Left lung (tissue), 14 donors: ENCODE measurements at places on chromosomes 2 and 18.
A peak's percentile ranks its signal among the peaks of the same experiment; 100 is the strongest.

DNA sequence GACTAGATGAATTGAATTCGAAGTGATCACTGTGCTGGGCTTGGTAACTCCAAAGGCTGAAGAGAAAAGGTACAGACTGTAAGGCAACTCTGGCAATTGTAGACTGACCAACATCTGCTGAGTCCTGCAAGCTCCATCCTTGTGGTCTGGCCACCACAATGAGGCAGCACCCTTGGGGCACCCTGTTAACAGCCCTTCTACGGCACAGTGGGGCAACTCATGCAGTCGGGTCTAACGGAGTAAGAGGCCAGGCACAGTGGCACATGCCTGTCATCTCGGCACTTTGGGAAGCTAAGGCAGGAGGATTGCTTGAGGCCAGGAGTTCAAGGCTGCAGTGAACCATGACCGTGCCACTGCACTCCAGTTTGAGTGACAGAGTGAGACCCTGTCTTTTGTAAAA is 126.8 kb downstream of the ZAP70 start:
- no peak for DNase-seq

DNA sequence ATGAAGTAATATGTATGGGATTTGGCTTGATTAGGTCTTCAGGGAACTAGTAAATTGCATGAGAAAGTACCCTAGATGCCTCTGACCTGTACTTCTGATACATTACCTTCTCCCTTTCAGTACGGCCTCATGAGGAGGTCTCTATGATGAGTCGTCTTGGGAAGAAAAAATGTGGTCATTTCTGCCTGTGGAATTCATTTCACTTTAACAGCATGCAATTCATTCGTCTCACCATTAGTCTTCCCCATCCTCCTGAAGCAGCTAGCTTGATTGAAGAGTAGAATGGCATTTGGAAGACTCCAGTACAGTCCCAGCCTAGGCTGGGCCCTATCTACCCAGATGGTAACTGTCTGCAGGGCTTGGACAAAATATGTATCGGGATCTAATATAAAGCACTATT is 52.2 kb downstream of the TMX3 start:
- DNase-seq: no peak

- no peak for DNase-seq
Measured at GRCh38 chr18:67728364-67728763, 211.8 kb upstream of the DSEL start.

- peak; percentile 41 for DNase-seq
Measured at GRCh38 chr2:151363709-151364108, 6.3 kb downstream of the TNFAIP6 start.

DNA sequence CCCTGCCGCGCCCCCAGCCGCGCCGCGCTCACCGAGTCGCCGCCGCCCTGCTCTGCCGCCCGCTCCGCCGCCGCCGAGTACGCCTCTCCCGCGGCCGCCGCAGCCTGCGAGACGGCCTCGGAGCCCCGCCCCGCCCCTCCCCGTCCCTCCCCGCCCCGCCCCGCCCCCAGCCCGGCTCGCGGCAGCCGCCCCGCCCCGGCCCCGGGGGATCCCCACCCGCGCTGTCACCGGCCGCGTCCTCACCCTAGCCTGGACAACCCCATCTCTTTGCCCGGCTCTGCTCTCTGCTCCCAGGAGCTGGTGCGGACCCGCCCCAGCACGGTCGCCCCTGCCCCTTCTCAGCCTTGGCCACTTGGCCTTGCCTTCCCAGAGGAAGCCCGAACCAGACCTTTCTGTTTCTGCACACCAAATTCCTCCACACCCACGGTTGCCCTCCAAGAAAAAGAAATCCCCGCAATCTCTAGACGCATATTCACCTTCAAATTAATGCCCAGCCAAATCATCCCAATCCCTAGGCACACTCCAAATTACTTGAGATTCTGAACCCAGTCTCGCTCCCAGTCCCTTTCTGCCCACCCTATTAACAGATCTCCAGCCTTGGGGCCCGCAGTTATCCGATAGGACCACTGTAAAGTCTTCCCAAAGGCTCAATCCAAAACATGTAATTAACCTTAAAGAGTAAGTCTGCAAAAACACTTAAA is at the start of gene CYRIA:
CYRIA (minus strand) TSS at position 87 of the 701 bp plus-strand sequence. CDS start 77,715 bp downstream, outside the sequence.
- peak; percentile 95 for DNase-seq

DNA sequence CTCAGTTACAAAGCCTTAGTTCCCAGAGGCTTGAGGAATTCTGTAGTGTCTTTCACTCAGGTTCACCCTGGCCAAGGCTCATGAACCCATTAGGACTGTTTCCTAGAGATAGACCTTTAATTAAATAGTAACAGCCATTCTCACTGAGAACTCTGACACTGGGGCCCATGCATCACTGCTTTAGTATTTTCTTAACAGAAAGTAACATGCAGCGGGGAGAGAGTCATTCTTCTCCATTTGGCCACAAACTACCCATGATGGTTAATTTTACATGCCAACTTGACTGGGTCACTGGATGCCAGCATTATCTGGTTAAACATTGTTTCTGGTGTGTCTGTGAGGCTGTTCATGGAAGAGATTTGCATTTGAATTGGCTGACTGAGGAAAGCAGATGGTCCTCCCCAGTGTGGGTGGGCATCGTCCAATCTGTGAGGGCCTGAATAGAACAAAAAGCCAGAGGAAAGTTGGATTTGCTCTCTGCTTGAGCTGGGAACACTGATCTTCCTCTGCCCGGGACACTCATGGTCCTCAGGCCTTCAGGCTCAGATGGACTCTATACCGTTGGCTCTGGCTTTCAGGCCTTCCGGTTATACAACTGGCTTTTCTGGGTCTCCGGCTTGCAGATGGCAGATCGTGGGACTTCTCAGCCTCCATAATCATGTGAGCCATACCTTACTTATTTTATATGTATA is 5.6 kb upstream of the CPLX4 start:
- DNase-seq: no peak

DNA sequence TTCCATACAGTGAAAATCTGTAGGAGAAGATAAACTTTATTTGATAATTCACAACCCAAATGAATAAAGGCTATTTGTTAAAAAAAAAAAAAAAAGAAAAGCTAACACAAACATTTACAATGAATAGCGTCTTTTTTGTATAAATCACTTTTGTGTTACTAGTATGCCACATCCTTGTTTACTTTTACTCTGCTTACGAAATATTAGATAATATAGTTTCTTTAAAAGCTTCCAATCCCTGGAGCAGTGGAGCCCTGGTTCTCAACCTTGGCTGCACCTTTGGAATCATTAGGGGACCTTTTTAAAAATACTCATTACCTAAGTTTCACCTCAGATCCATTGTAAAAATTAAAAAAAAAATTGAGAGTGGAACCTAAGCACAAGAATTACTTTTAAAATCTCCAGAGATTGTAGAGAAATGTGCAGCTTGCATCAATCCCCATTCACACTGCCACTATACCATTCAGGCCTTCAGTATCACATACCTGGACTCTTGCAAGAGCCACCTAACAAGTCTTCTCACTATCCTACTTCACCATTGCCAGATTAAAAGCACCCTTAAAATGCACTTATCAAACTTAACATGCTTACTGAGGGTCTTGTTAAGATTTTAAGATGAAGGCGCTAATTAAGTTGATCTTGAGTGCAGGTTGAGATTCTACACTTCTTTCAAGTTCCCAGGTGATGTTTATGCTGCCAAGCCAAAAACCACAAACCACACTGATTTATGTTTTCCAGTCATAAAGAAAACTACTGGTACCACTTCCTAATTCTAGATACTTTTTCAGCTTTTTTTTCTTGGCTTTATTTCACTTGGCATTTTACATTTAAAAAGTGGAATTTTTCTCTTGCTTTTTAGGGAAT is 59.7 kb upstream of the ZC3H15 start:
- DNase-seq: no peak

DNA sequence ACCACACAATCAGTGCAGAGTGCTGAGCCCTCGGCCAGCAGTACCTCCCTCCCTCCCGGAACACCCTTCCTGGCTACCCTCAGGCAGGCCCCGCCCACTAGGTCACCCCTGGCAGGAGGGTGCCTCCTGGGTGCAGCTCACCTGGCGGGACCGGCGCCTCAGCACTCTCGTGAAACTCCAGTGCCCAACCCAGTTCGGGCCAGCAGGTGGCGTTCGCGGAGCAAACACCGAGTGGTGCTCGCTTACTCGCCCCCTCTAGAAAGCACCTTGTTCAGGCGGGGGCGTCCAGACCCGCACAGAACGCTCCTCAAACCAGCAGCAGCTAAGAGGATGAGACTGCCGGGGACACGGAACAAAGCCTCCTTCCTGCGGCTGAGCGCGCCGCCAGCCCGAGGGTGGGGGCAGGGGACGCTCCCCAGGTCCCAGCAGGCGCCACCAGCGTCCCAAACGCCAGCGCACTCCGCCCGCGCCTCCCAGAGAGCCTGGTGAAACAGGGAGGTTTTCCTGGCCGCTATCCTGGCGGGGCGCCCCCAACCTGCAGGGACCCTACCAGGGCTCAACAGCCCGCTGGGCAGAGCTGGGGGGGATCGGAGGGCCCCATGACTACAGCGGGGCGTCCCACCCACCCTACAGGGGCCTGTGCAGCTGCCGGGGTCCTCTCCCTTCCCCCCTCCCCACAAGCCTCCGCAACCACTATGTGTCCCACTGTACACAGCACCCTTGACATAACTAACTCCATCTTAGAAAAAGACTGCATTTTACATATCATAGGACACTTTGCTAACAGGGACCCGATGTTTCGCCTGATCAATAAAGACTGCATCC is 44.7 kb downstream of the MRPS5 start:
- DNase-seq: peak; percentile 91

- no peak for DNase-seq
Measured at GRCh38 chr2:188746727-188747126, 227.4 kb upstream of the COL3A1 start.

- no peak for DNase-seq
Measured at GRCh38 chr18:63454497-63454896, 22.3 kb upstream of the SERPINB5 start.

- peak; percentile 57 for DNase-seq
Measured at GRCh38 chr2:167196461-167197252, 308.4 kb downstream of the XIRP2 start.

GRCh38 chr2:8653485-8653884 is 28.4 kb upstream of the ID2 start:
- DNase-seq: no peak

DNA sequence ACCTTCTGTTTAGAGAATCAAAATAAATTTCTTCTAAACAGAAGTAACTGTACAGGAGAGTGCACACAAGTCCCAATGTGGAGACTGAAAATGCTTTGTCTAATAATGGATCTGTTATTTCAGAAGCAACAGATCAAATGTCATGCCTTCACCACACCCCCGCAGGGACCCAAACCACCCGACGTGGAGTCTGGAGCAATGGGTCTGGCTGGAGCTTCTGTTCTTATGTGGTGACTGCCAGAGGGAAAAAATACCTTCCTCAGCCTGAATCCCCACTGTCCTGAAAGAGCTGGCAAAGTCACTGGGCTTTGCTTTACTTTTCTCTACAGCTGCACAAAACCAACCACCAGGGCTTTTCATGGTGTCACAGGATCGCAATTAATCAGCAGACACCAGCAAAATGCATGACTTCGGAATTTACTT is 119.0 kb upstream of the ZFP36L2 start:
- no peak for DNase-seq

DNA sequence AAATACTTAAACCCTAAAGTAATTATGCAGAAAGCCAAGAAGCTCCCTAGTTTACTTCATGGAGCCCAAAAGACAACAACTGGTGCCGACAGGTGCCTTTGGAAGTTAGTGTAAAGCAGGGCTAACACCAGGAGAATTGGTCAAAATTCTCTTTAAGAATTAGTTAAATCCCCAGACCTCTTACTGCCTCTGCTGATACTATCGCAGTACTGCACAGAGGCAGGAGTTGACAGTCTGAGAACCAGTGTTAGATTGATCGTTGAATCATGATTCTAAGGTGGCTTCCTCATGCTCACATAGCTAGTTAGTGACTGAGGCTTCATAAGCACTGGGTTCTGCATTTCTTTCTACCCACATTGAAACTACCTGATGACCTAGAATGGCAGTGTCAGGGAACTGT is 445.0 kb downstream of the XIRP2 start:
- no peak for DNase-seq

GRCh38 chr2:46939626-46940359 is 24.2 kb upstream of the MCFD2 start:
- no peak for DNase-seq

- DNase-seq: no peak
Measured at GRCh38 chr18:3675994-3676393, 226.0 kb downstream of the TGIF1 start.

DNA sequence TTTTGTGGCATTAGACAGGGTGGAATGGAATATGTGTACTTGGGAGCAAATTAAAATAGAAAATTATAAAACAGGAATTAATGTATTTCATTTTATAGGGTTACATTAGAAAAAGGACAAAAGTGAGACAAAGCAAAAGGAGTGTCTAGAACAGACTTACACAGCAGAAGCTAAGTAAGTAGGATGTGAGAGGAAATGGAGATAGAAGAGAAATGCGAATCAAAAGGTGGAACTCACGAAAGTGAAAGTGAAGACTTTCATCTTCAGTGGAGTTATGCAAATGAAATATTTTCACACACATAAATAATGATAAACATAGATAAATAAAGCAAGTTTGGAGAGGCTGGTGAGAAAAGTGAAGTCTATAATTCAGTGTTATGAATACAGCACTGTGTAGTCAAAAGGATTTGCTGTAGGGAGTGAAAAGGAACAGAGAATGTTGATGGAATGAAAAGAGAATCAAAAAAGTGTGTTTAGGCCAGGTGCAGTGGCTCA is 94.8 kb downstream of the DLGAP1 start:
- no peak for DNase-seq

DNA sequence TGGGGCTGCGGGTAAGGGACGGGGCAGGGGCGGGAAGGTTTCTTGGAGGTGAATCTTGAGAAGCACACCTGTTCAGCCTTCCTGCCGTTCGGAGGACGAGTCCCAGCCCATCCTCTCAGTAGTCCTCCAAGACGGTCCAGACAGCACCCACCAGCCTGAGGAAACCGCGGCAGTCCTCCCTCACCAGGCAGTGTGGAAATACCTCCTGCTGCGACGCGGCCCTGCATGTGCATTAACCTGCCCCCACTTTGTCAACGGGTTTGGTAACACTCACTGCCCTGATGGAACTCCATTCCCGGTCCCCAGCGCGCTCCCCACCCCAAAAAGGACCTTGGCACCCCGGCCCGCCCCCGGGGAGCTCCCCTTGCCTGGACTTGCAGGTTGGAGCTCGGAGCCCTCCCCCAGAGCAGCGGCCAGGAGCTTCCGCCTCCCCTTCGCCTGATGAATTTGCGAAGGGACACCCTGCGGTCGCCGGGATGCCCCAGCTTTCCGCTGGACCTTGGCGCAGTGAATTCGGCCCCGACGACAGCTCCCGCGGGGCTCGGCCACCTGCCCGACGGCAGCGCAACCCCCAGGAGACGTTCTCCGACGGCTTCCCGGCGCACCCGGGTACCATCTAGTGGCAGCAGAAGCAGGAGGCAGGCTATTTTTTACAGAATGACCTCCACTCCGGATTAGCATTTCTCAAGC is 31.5 kb downstream of the ACVR1C start:
- peak; percentile 15 for DNase-seq
